Activated CD8-positive, alpha-beta memory T cell treated with anti-CD3 and anti-CD28 coated beads, Interleukin-2, amount 50 U/mL, for 4 hours (primary cell): ENCODE measurements at places on chromosomes 1 and 21.

DNA sequence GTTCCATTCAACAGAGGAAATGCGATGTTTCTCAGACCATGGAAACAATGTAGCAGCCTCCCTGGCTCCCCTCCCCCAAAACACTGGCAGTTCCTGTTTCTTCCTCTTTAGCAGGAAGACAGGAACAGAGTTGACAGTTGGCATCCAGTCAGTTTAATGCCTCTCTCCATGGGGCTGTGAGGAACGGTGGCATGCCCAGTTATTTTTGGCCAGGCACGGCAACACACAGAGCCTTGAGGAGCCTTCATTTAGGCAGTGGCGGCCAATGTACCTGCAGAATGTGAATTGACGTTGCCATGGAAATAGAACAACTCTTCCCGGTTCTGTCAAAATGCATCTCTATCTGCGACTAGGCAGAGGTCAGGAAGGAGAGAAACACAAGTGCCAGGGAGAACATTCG, 330.6 kb downstream of the DSCAM start:
- DNase-seq = no peak

- DNase-seq = no peak
Measured at GRCh38 chr1:99676876-99677275, 31.0 kb downstream of the PALMD start.

DNA sequence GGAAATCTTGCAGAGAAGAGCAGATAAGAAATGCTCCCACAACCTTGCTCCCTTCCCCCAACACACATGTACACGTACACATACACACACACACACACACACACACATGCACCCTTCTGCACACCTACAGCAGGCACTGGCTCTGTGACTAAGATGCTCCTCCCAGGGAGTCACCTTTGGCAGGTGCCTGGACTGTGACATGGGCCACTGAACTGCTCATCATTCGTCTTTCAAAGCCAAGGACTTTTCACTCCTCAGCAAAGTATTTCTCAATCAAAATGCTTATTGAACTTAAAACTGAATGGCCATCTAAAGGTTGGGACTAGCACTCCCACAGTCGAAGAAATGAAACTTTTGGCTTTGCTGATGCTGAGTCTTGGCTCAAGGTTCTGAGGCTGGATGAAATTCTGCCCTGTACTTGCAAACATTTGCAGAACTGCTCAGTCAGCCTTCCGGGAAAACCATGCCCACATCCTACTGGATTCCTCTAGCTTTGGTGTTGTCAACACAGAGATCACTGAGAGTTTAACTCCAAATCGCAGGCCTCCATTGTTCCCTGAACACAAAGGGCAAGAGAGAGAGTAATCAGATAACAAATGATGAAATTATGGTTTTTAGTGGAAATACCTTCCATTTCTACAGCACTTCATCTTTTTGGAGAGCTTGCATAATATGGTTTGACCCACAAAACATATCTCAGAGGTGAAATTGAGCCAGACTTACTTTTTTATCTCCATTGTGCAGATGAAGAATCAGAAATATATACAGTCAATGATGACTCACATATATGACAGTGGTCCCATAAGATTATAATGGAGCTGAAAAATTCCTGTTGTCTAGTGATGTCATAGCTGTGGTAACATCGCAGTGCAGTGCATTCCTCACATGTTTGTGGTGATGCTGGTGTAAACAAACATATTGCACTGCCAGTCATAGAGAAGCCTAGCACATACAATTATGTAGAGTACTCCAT, 72.4 kb upstream of the BCAR3 start:
- no peak for DNase-seq

DNA sequence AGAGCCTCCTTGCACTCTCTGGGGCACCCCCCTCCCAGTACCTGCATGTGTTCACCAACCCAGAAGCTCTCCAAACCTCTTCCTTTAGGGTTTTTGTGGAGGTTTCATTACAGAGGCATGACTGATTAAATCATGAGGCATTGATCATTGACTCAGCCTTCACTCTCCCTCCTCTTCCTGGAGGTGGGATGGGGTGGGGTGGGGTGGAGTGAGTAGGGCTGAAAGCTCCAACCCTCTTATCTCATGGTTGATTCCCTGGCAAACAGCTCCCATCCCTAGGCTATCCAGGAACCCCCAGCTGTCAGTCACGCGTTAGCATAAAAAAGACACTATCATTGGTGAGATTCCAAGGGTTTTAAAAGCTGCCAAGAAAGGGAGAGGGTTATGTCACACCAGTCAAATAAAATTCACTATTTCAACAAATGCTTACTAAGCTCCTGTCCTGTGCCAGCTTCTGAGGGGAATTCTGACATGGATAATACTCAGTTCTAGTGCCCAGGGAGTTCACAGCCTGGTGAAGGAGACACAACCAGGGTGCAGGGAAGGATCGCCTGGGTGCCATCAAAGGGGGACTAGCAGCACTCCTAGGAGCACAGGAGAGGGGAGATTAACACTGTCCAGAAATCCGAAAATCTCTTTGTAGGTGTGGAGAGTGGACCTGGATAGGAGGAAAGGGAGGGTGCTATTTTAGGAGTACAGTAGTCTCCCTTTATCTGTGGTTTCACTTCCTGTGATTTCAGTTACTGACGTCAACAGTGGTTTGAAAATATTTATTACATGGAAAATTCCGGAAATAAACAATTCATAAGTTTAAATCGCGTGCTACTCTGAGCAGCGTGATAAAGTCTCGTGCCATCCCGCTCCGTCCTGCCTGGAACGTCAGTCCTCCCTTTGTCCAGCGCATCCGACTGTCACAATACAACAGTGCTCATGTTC, 6.8 kb upstream of the IL24 start:
- no peak for DNase-seq

DNA sequence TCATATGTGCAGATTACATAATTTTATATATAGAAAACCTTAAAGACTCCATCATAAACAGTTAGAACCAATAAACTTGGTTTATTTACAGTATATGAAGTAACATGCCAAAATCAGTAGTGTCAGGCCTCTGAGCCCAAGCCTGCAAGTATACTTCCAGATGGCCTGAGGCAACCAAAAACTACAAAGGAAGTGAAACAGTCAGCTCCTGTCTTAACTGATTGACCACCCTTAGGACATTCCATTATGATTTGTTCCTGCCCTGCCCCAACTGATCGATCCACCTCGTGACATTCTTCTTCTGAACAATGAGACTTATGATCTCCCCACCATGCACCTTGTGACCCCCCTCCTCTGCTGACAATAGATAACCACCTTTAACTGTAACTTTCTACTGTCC, 630.3 kb downstream of the AMY1C start:
- DNase-seq = no peak

GRCh38 chr1:177847843-177848242, 122.0 kb downstream of the SEC16B start:
- DNase-seq = no peak

DNA sequence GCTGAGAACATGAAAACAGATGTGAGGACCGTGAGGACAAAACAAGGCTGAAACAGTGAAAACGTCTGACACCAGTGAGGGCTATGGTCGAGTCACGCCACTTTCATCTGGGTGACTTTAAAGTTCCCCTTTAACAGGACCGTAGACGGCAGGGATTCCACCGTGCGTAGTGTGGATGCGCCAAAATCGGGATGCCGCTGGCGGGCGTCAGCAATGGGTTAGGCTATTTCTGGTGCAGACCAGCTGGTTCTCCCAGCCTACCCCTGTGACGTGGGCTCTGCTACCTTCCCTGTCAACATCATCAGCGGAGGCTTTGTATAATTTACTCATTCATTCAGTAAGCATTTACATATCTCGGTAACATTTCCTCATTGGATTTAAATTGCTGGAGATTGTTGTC, 246.6 kb upstream of the AJAP1 start:
- DNase-seq = no peak

- no peak for DNase-seq
Measured at GRCh38 chr1:55609630-55610029, 394.5 kb upstream of the USP24 start.

DNA sequence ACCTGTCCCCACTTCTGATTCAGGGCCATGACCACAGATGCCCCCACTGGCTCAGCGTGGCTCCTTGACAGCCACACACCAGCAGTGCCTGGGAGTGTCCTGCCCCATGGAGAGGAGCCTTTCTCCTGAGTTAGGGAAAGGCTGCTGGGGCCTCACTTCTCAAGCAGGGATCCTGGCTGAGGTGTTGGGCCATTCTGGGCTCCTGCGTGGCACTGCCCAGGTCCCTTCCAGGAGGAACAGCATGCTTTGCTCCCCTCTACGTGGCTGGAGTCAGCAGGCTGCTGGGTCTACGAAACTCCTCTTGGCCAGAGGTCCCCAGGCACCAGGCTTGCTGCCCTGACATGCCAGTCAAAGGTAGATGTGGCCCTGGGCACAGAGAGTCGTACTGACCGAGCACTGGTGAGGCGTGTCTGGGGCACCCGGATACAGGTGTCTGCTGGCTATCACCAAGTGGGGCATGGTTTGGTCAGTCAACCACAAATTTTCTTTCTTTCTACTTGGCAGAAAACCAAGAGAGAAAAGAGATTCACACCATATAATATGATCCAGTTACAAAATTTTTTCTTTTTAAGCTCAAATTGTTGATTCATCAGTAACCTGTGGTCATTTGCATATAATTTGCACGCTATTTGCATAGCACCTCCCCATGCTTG, 4.1 kb downstream of the ADORA1 start:
- no peak for DNase-seq

GRCh38 chr1:25615172-25615541, 1.4 kb upstream of the MAN1C1 start:
- DNase-seq = no peak

GRCh38 chr1:97123717-97124431, 402.3 kb downstream of the PTBP2 start:
- no peak for DNase-seq

GRCh38 chr1:164473544-164473943, 85.4 kb upstream of the PBX1 start:
- no peak for DNase-seq

- DNase-seq = peak; percentile 62
Measured at GRCh38 chr1:2840036-2840809, 38.7 kb upstream of the TTC34 start.

GRCh38 chr1:225881081-225881958, 860 bp downstream of the TMEM63A start:
- DNase-seq = peak; percentile 47

DNA sequence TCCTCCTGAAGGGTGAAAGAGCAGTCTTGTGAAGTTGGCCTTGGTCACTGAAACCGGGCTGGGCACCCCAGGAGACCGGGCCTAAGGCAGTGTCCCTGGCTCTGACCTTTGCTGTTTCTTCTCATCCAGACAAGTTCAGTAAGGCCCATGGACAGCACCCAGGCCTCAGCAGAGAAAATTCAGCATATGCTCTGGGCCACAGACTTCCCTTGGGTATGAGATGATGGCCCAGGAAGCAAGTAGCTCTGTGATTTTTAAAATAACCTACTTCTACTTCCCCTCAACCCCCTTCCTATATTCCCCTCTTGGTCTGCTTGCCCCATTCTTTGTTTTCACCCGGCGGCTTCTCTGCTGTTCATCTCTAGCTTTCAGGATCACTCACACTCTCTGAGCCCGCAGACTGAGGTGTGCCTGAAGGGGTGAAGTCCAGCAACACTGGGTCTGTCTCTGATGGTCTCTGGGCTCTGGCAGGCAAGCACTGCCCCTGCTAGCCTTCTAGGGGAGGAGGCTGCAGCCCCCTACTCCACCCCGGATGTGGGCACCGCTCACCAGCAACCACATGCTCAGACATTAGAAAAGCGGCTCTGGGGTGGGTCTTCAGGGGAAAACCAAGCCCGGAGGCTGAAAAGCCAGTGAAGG, 2.9 kb upstream of the GPR25 start:
- no peak for DNase-seq

DNA sequence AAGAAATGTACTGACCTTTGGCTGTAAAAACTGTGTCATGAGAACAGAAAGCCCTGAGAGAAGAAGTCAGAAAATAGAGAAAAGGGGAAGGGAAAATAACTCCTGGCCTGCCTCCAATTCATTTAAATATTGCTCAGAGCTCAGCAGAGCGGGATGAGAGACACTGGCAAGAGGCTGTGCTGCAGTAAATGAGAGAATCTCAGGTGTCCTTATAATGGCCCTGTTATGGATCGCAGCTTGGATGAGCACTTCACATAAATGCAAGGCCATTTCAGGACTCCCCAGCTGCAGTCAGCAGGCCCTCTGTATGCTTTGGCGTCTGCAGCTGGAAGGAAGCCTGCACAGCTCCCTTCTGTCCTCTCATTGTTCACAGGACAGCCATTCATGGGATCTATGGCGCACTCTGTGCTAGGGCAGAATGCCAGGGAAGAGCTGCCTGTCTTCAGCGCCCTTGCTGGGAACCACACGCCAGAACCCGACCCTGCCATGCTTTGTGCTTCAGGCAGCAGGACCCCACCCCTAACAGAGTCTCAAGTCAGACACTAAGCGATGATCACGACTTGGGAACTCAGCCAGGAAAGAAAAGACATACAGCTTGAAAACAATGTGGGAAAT, 20.7 kb upstream of the ABCB10 start:
- DNase-seq = no peak

DNA sequence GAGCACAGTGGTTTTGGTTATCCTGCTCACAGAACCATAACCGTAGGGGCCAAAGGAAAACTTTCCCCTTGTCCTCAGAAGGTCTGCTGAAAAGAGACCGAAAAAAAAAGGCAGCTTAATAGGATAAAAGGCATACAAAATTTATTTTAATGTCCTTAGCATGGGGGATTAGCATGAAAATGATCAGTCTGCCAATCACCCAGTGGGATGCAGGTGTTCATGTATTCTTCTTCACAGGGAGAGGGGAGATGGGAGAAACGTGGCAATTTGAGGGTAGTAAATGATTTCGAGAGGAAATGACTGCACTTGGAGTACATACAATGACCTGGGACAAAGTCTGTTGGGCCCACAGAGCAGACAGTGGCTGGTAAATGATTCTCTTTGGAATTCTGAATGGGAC, 194.0 kb downstream of the AJAP1 start:
- DNase-seq = no peak

- no peak for DNase-seq
Measured at GRCh38 chr1:58063095-58063494, 483.4 kb downstream of the OMA1 start.

DNA sequence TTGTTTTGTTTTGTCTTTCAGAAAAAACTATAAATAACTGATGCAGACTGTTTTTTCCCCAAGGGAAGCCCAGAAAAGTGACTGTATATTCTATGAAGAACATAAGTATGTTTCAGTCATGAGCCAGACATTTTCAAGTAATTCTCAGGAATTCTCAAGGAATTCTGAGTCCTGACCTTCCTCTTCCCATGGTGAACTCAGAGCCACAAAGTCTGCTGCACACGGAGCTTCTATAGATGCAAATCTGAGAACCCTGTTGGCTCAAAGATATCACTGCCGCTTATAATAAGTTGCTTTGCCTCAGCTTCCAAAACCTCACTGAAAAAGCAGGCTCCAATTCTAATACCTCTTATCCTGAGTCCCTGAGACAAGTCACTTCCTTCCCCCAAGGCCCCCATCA, 418.5 kb upstream of the RUNX1 start:
- no peak for DNase-seq

GRCh38 chr1:11967028-11967547, 13.2 kb upstream of the MFN2 start:
- DNase-seq = no peak
